ENCODE measurements at places on chromosomes 3 and 15.

GRCh38 chr3:21502656-21503055, 248.4 kb downstream of the ZNF385D start:
- no peak for DNase-seq

DNA sequence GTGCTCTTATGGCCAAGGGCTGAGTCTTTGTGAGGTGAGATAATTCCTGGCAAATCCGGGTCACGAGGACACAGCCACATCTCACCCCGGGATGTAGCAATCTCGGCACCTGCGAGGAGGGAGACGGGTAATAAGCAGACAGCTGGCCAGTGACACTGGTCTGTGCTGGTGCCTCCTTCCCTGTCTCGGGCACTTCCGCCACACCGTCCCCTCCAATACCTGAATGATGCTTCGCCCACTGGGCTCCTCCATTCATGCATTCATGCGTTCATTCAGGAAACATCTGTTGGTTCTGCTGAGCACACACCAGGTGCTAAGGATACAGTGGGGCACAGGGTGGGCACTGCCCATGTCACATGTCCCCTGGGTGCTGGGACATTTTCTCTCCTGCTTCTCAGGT, 60.1 kb downstream of the ATP10A start:
- DNase-seq: no peak

DNA sequence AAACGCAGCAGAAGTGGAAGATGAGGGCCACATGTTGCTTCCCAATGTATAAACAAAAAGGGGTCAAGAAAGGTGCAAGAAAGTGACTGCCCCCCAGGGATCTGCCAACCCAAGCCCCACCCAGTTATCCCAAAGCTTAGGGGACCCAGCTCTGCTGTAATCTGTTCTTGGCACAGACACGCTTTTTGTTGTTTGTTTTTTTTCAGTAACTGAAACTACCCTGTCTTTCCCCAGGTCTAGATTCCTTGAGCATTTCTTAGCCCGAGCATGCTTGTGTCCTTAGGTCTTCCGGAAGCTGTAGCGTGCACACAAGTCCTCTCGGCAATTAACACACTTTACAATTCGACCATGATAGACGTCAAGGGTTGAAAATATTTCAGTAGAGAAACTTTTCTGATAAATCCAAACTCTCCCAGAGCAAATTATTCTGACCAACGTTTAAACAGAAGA, 8.5 kb upstream of the PPARG start:
- DNase-seq: no peak

DNA sequence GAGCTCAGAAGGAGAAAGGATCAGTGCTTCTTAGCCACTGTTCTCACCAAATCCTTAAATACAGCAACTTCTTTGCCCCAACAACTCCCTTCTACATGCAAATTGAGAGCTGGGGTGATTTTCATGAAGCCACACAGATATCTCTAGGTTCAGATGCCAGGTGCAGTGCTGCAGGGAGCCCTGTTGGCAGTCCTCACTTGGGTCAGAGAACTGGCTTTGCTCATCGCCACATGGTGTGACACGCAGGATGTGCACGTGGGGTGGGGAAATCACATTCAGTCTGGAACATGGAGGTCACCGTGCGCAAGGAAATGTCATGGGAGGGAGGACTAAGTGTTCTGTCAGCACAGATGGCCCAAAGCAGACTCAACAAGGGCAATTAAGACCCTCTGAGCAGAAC, 103.8 kb downstream of the WDR76 start:
- no peak for DNase-seq

GRCh38 chr3:37243820-37244748, 69.7 kb upstream of the LRRFIP2 start:
- peak; percentile 16 for DNase-seq

DNA sequence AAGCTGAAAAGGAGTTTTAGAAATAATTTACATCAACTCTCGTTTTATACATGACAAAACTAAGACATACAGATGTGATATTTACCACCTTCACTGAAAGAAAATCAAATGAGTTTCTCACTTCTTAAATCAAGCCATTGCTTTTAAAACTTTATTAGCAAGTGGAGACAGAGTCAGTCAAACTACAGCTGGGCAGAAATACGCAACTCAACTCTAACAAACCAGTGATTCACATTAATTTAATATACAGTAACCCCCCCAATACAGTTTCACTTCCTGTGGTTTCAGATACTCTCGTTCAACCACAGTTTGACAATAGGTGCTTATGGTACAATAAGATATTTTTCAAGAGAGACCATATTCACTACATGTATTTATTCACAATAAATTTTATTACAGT, 477.1 kb downstream of the MAGI1 start:
- no peak for DNase-seq

- peak; percentile 79 for DNase-seq
Measured at GRCh38 chr3:44648564-44649229, at the start of gene ZNF35. TSS of gene ZNF35 (plus strand) at chr3:44648732. CDS start at chr3:44651068, 2,336 bp downstream.

DNA sequence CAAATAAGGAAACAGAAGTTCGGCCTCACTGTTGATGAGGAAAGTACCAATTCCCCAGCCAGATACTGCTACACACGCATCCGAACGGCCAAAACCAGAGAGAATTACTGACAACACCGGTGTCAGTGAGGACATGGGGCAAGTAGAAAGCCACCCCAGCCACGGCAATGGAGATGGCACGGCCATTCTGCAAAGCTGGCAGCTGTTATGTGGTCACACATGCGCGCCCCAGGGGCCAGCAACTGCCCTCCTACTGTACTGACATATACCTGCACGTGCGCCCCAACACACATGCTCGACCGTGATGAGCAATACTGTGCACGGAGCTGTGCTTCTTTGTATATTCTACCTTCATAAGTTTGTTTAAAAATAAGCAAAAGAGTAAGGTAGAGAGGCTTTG, 217.4 kb downstream of the ADAMTS17 start:
- DNase-seq: no peak

DNA sequence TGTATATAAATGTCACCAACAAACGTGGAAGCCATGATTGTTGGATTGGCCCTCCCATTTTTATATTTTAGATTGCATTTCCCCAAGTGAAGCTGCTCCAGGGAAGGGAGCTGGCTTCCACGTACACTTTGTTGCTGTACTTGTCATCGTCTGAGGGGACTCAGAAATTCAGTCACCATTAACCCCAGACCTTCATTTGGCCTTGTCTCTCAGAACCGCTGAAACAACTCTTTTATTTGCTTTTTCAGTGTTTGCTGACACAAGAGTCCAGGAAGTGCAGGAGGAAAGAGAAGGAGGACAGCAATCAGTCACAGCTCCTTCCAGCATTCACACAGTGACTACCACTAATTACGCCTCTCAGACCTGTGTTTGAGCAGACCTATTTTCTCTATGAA, 276.5 kb downstream of the TBL1XR1 start:
- DNase-seq: no peak

GRCh38 chr15:101381671-101382212, 86.7 kb upstream of the SNRPA1 start:
- no peak for DNase-seq

DNA sequence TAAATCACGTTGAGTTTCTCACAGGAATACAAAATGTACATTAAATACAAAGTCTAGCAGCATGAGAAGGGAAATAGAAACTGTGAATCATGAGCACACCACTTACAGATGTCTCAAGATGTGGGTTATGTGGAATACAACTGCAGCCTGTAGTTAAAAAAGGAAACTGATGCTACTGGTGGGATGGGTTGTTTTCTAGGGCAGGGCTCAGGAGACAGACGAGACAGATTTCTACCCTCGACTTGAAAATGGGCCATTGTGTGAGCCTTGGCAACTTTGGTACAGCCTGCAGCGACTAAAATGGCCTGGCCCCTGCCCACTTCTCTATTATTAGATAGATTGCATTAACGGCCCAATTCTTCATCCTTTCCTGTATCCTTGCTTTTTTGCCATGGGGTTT, 293.1 kb downstream of the SUCLG2 start:
- no peak for DNase-seq

Measured in C1 segment of cervical spinal cord (tissue), 14 donors.